ENCODE measurements at places on chromosomes 11 and 22.
A peak's percentile ranks its signal among the peaks of the same experiment; 100 is the strongest.

DNA sequence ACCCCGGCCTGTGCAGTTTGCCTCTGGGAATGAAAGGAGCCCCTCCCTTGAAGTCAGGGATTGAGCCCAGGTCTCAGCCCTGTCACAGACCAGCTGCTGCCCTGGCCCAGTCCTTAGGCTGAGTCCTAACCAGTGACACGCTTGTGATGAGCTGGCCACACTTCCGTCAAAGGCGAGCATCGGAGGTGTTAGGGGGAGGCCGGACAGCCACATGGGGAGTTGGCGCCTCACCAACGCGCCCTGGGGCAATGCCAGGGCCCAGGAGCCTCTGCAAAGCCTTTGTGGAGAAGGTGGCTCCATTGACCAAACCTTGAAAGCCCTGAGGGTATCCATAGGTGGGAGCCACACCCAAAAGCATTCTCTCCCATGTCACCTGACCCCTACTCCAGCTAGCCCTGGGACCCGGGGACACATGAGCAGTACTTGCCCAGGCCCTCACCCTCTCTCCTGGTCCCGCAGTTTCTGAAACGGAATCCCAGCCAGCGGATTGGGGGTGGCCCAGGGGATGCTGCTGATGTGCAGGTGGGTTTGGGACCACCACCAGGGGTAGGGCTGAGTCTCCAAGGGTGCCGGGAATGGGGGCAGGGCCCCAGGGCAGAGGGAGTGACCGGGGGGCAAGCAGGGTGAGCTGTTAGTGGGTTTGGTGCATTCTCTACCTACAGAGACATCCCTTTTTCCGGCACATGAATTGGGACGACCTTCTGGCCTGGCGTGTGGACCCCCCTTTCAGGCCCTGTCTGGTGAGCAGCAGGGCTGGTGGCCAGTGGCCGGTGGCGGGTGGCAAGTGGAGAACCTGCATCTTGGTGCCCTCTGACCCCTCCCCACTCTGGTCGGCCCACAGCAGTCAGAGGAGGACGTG is 3.7 kb downstream of the PTPRCAP start:
- no peak for DNase-seq

DNA sequence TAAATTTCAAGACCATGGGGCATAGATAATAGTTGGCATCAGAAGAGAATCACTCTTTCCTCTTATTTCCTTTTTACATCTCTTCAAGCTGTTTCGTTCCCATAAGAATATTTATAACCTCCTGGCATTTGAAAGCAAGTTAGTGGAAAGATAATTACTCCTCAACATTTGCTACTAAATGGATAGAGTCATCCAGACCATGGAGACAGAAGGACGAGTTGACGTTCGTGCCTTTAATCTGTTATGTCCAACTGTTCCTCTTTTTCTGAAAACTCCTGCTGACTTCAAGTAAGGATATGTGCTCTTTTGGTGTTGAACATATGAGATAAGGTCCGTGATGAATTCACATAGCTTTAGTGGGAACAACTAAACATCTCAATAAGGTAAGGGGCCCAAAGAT is 414.2 kb downstream of the LRRC4C start:
- DNase-seq: no peak

GRCh38 chr22:47552541-47553205 is 790.2 kb downstream of the TBC1D22A start:
- no peak for DNase-seq

- peak; percentile 6 for DNase-seq
Observed at GRCh38 chr11:132982772-132983640, 549.3 kb downstream of the OPCML start.

GRCh38 chr11:16799221-16799620 is 60.8 kb downstream of the C11orf58 start:
- DNase-seq: no peak

GRCh38 chr11:12599408-12600143 is 74.6 kb upstream of the TEAD1 start:
- DNase-seq: no peak

GRCh38 chr22:47000888-47001287 is 238.4 kb downstream of the TBC1D22A start:
- DNase-seq: no peak

DNA sequence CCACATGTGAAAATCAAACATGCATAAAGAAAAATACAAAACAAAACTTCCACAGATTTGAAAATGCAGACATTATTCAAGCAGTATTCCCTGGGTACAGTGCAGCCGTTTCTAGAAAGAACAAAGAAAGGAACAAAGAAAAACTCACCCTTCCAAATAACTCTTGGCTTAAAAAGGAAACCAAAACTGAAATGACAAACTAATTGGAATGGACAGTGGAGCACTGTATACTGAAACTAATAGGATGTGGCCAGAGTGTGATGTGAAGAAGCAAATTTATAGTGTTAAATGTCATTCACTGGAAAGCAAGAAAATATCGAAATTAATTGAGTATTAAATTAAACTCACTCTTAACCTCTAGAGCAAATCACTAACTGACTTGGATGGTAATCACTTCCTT is 55.4 kb downstream of the QSER1 start:
- DNase-seq: no peak

DNA sequence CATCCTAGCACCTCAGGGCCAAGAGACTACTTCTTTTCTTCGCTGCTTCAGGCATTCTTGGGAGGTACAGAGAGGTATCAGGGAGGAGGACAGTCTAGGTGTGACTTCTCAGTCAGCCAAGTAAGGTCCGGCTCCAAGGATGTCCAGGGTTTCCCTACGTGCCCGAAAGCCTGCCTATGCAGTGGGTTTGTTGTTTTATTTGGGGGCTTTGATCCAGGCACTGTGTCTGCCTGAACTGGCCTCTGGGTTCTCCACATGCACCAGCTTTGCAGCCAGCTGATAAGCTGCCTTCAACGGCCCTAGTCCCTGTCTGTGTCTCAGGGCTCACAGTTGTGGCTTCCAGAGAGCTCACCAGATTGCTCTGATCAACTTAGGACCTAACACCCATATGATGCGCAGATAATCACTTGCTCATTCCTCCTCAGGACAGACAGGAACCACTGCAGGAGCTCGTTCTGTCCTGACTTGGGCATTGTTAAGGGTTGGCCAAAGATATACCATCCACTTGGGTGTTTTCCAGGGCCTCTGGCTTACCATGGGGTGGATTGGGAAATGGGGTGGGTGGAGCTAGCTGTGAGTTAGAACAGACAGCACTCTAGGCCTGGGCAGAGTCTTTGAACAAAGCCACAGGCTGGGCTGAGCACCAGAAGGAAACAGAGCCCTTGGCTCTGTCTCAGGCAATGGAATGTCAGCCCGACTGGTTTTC is 45.5 kb upstream of the CRYBB3 start:
- DNase-seq: peak; percentile 3

DNA sequence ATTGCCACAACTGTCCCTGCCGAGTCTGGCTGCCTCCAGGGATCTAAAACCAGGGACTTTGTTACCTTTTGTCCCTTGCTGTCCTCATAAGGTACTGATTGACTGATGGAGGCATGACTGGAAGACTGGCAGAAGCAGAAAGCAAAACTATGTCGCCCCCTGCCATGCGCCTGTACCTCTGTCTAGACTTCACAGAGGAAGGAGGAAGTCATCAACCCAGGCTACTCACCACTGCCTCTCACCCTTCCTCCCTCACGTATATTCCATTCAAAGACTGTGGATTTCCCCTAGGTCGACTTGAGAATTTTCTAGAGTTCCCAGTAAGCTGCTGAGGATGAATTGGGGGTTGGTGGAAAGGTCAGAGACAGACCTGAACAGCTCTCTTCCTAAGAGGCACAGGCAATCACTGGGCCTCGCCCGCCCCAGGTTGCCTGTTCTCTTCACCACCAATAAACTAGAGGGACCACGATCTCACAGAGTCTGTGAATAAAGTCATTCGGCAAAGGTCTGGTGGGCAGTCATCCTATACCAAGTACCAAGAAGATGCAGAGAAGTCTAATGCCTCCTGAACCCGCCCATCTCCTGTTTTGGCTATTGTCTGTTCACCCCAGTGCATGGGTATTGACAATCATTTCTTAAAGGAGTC is 27.5 kb upstream of the CHST1 start:
- no peak for DNase-seq

DNA sequence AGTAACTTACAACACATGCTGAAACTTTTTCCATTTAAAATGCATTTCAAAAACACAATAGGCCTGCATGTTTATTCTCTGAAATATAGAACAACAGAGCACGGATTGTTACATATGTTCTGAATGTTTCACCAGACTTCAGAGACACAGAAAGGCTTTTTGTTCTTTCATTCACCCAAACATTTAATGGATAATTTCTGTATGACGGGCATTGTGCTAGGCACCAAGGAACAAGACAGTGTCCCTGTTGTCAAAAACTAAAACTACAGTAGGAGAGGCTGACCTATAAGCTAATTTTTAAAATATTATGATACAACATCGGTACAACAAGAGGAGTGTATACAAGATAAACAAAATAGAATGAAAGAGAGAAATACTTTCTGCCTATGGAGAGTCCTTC is 81.9 kb upstream of the TEAD1 start:
- DNase-seq: no peak

DNA sequence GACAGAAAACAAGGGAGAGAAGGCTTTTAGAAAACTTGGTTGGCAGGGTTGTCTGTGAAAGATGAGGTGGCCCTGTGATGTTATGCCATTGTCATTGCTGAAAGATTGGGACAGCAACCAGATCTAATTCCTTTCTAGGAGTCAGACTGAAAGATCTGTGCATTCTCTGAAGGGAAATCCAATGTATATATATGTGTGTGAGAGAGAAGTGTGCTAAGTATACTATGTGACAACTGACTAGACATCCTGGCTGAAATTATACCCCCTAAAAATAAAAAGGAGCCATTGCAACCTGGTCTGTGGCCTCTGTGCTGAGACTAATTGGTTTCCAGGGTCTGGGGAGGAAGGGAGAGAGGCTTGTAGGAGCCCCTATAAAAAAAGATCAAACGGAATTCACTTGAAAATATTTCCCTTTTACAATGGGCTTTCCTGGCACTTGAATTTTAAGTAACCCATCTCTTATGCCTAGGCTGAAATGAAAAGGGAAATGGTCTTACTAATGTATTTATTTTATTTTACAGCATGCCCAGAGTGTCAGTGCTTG is 1.2 kb upstream of the MPPED2 start:
- no peak for DNase-seq

GRCh38 chr11:106087815-106088435 is 10.5 kb downstream of the AASDHPPT start:
- DNase-seq: peak; percentile 51

DNA sequence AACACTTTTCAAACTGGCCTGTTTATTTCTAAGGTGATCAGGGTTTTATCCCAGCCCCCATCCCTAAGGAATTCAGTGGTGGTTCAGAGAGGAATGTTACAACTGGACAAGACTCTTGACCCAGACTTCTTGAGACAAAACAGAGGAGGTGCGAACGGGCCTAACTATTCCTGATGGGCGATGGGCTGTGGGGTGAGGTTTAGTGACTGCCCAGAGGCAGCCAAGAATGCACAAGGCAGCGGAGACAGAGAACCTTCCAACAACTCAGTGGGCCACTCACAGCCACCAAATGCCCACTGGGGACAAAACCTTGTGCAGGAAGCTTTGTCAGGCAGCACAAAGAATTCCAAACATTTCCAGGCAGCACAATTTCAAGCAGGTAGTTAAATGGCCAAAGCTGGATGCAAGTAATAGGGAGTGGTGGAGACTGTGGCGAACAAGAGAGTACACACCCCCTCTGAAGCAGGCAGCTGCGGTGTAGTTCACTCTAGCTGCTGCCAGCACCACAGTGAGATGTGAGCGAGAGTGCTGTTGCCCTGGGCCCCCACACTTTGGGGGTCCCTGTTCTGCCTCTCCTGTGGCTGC is 29.2 kb downstream of the SCUBE1 start:
- no peak for DNase-seq

DNA sequence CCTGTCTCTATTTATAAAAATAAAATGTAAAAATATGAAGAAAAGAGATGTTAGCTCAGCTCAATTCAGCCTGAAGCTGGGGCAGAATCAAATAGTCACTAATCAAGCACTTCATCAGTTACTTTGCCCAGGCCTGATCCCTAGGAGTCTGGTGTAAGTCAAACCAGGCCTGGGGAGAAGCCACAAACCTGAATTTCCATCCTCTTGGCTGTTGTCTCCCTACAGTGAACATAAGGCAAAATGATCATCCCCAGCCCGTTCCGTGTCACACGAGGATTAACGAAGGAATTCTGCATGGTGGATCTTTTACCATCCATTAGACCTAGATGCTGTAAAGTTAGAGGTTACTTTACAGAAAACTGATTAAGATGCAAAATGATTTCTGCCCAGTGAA is 6.5 kb upstream of the NAALADL1 start:
- no peak for DNase-seq

- no peak for DNase-seq
Observed at GRCh38 chr11:64055077-64055476, 19.3 kb downstream of the FLRT1 start.

GRCh38 chr11:69320756-69321741 is 27.1 kb downstream of the MYEOV start:
- peak; percentile 61 for DNase-seq

GRCh38 chr11:93738647-93739081 is 2.6 kb downstream of the TAF1D start:
- DNase-seq: no peak

GRCh38 chr11:130474637-130475400 is 26.4 kb downstream of the ADAMTS15 start:
- no peak for DNase-seq

DNA sequence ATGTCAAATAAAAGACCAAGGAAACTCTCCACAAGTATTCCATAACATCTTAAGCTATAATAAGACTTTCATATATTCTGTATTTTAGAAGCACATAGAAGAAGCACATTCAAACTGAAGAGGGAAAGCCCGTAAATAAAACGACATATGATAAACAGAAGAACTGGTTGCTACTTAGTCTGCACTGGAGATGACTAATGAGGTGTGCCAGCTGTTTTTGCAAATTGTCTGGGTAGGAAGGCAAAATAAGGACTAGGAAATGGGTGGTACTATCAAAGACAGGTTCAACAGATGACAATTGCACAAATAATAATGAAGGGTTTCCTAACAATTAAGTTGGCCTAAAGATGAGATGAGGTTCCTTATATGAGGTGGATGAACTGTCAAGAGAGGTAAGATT is 593.2 kb upstream of the CCDC179 start:
- no peak for DNase-seq

DNA sequence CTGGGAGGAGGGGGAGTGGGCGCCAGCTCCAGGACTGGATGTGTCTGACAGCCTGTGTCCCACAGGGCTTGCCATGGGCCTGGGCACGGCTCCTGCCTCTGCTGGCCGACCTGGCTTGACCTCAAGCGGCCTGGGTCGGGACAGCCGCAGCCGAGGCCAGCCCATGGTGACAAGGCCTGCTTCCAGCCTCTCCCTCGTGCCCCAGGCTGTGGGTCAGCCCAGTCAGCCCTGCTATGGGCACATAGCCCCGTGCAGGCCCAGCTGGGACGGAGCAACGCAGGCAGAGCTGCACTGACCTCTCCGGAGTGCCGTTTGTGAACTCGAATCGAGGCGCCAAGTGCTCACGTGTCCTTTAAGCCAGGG is 17.9 kb downstream of the OSBPL5 start:
- DNase-seq: no peak

GRCh38 chr11:121733858-121734257 is 281.1 kb upstream of the SORL1-AS1 start:
- no peak for DNase-seq

GRCh38 chr11:69005183-69005630 is 7.8 kb downstream of the MRGPRF start:
- no peak for DNase-seq
